K562 (cell line): ENCODE measurements at places on chromosomes 2 and 18.
A peak's percentile ranks its signal among the peaks of the same experiment; 100 is the strongest.

- DNase-seq: no peak
These were observed 4.8 kb downstream of the ATOH8 start for GRCh38 chr2:85758361-85759256.

GRCh38 chr2:46517485-46517884, 38.1 kb downstream of the TMEM247 start:
- no peak for DNase-seq

DNA sequence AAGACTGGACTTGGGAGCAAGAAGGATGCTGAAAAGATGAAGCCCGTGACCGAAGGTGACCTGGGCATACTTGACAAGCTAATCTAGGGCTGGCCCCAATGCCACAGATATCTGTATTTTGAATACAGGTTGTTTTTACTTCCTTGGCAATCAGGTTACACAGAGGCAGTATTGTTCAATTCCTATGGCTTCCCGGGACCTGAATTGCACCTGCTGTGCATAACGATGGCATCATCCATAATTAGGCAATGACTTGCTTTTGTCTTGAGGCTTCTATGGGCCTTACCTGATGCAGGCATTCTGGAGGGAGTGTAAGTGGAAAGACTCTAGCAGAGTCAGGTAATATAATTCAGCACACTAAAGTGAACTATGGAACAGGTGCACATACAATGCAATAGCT, 60.6 kb upstream of the CUL3 start:
- DNase-seq: no peak

GRCh38 chr2:111678161-111678560, 205.8 kb downstream of the ANAPC1 start:
- no peak for DNase-seq

- no peak for DNase-seq
These were observed 204.6 kb upstream of the APCDD1 start for GRCh38 chr18:10249801-10250200.

DNA sequence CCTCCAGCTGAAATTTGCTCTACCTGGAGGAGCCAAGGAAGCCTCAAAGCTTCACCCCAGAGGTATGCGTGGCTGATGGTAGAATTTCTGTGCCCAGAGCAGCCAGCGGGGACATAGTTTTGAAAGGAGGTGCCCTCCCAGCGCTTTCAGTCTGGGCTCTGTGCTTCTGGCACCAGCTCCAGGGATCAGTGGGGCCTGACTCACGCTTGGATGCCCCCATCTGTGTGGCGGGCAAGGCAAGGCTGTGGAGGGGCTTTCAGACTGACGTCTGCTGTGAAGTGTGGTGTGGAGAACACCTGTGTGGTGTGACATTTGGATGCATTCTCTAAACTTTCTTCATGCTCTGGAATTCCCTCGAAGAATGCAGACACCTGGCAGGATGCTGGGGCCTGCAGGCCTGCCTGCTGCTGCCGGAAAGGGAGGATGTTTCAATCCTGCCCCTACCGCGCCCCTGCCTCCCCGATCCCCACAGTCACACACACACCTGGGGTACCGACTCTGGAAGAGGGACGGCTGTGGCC, 84.1 kb downstream of the CTIF start:
- no peak for DNase-seq

DNA sequence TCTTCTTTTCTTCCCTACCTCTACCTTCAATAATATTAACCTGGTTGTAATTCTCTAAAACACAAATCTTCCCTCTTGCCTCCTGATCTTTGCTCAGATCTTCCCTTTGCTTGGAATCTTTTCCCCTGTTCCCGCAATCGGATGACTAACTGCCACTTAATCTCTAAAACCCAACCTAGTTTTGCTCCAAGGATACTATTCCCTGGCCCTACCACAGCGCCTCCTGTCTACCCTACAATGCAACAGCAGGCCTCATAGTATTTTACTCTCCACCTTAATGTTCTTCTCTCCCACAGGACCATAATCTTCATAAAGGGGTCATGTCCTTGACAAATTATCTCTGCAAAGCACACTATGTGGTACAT, 246.8 kb upstream of the TNP1 start:
- DNase-seq: peak; percentile 37

- DNase-seq: no peak
These were observed 145.1 kb downstream of the GFPT1 start for GRCh38 chr2:69241664-69242514.

- no peak for DNase-seq
These were observed 88.3 kb upstream of the TFPI start for GRCh38 chr2:187642498-187642897.

- peak; percentile 93 for DNase-seq
These were observed at the start of gene TMEM37 for GRCh38 chr2:119431155-119431975. TSS of gene TMEM37 (plus strand) at chr2:119431854. CDS start at chr2:119431904, 50 bp downstream.

- DNase-seq: no peak
These were observed 2.9 kb upstream of the SCYGR1 start for GRCh38 chr2:227390468-227391256.

- no peak for DNase-seq
These were observed 49.9 kb downstream of the CD8B2 start for GRCh38 chr2:106537047-106537446.

DNA sequence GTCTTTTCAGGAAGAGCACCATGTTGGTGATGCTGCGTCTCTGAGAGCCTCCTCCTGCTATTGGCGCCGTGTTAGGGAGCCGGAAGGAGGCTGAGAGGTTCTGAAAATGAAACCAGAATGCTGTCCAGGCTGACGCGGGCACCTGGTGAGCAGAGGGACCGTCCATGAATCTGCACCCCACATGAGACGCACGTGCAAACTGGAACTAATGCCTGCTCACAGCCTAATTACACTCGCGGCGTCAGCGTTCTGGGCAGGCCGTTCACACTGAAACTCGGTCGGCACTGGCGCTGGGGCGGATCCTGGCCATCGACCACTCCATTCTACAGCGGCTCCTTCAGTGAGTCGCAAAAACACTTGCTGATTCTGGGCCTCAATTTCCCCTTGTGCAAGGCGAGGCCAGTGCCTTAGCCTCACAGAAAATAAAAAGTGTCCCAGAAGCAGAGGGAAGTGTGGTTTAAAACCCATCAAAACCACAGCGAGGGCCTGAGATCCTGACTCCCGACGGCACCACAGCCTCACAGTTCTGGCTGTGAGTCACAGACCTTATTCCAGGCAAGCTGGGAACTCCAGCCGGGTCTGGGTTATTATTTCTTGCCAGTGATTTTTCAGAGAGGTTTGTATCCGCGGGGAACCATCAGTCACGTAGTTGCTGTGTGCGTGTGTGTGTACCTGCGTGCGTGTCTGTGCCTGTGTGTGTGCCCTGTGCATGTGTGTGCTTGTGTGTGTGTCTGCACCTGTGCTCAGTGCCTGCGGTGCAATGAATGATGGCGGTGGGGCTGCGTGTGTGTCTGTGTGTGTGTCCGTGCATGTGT, 49.1 kb upstream of the CTDP1 start:
- DNase-seq: no peak

- no peak for DNase-seq
These were observed 190.6 kb downstream of the TPGS2 start for GRCh38 chr18:36638224-36638623.

GRCh38 chr2:88080545-88080944, 12.9 kb downstream of the SMYD1 start:
- DNase-seq: no peak

- no peak for DNase-seq
These were observed 115.9 kb downstream of the ZFP36L2 start for GRCh38 chr2:43110442-43110871.

DNA sequence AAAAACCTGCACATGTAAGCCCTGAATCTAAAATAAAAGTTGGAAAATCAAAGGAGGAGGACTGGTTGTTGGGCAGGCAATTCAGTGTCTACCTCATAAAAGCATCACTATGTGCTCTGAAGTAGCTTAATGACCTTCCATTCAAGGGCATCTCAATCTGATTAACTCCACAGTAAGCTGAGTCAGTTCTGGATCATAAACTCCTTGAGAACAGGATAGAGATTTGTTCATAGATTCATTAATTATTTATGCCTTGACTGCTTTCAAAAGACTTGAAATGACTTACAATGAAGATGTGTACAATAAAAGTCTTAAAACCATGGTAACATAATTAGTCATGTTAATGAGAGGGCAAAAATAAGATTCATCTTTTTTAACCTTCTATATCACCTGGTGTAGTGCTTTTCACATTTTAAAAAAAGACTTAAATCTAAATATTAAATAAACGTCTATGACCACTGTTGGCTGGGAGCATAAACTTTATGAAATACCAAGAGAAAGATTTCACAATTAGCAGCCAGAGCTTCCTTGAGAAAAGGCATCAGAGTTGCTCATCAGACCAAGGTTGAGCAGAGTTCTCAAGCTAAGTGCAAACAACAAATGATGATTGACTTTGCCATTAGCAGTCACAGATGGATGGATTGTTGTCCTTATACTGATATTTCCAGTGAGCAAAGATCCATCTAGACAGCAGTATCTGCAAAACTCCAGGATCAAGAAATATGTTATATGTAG, 237.3 kb upstream of the THUMPD2 start:
- no peak for DNase-seq

DNA sequence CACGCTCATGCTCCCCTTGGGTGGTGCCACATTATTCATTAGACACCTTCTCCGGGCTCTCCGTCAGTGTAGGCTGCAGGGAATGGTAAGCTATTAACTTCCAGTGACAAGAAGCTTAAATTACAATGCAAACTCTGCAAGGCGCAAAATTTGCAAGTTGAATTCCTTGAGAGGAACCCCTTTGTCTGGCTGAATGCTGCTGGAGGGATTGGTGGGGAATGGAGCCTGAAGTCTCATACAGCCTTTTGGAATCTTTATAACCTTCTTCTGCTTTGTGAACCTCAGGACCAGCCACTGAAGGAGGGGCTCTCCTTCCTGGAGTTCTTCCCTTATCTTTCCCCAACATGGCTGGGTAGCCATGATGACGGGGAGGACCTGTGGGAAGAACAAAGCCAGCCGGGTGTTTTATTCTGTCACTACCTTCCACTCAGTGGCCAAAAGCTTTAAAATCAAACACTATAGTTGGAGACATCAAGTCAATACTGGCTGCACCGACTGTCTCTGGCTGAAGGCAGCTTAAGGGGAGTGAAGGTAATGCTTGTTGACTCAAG, 220.9 kb upstream of the EPHA4 start:
- DNase-seq: no peak

DNA sequence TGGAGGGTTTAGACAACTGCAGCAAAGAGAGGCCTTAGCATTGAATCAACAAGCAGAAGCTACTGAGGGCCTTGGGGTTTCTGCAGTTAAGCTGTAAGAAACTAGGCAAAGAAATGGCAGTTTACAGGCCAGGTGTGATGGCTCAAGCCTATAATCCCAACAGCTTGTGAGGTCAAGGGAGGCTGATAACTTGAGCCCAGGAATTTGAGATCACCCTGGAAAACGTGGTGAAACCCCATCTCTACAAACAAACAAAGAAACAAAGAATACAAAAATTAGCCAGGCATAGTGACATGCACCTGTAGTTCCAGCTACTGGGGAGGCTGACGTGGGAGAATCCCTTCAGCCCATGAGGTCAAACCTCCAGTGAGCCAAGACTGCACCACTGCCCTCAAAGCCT, 421.6 kb upstream of the CHST9 start:
- no peak for DNase-seq
